ENCODE measurements at places on chromosomes 7 and 10. TPM values are rescaled to one million over a fixed set of nuclear protein-coding genes. Genes with fewer than 3 reads are reported as not detected.

The GRID2IP gene
- total RNA-seq = 0.18 TPM

The ERVW-1 gene
- total RNA-seq = not detected

The IDI2 gene
- not detected for total RNA-seq

The ZNF862 gene
- 12.4 TPM for total RNA-seq

- DNase-seq = no peak
- H3K36me3 ChIP-seq = no peaks in the 10 kb centered on the region
- peak overlapping the region; percentile 41 for H3K27ac ChIP-seq
Observed at GRCh38 chr7:51121931-51122425, 194.6 kb downstream of the COBL start.

DNA sequence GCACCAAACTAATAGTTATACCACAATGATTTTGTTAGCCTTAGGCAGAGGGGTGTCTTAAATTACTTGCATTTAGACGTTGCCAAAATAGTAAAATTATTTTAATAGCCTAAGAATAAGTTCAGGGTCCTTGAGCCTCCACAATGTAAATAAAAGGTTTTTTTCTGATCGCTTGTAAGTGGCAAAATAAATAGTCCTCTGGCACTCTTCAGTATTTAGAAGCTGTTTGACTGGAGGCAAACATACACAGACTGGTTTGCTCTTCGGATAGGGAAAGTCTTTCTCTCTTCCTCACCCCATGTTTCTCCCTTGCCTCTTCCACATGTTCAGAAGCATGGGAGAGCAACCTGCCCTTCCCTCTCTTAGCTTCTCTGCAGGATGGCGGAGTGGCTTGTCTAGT lies 49.5 kb upstream of the FAM180A start:
- peaks cover 4% of the 10 kb centered on the region for H3K4me1 ChIP-seq
- no peak overlapping the region for H3K4me3 ChIP-seq
- no peak for DNase-seq
- peaks cover 13% of the 10 kb centered on the region for H3K27me3 ChIP-seq
- H3K27ac ChIP-seq = no peak overlapping the region

DNA sequence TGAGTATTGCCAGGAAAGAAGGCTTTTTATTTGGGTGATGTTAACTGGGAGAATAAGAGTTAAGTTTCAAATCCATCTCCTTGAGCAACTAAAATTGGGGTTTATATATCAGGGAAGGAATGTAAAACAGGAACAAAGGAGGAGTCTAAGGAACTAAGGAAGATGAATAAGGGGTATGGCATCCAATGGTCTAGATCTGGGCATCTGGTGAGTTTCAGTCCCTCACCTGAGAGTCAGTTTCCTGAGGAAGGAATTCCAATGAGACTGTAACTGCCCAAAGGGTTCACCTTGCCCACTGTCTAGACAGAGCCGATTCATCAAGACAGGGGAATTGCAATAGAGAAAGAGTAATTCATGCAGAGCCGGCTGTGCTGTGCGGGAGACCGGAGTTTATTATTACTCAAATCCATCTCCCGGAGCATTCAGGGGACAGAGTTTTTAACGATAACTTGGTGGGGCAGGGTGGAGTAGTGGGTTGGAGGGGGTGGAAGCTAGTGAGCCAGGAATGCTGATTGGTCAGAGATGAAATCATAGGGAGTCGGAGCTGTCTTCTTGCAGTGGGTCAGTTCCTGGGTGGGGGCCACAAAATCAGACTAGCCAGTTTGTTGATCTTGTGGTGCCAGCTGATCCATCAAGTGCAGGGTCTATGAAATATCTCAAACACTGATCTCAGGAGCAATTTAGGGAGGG lies 188.3 kb upstream of the STK17A start:
- H3K4me1 ChIP-seq = no peaks in the 10 kb centered on the region
- DNase-seq = no peak
- no peaks in the 10 kb centered on the region for H3K36me3 ChIP-seq

- H3K36me3 ChIP-seq = no peaks in the 10 kb centered on the region
- H3K4me1 ChIP-seq = no peaks in the 10 kb centered on the region
- H3K4me3 ChIP-seq = no peak overlapping the region
- no peaks in the 10 kb centered on the region for H3K27me3 ChIP-seq
- H3K27ac ChIP-seq = no peak overlapping the region
- no peak for DNase-seq
Observed at GRCh38 chr7:140990193-140990962, 24.4 kb downstream of the MRPS33 start.

GRCh38 chr7:35505066-35505465 lies 189.9 kb downstream of the HERPUD2 start:
- no peak overlapping the region for H3K27ac ChIP-seq
- H3K4me3 ChIP-seq = no peak overlapping the region
- DNase-seq = no peak
- H3K4me1 ChIP-seq = no peaks in the 10 kb centered on the region

DNA sequence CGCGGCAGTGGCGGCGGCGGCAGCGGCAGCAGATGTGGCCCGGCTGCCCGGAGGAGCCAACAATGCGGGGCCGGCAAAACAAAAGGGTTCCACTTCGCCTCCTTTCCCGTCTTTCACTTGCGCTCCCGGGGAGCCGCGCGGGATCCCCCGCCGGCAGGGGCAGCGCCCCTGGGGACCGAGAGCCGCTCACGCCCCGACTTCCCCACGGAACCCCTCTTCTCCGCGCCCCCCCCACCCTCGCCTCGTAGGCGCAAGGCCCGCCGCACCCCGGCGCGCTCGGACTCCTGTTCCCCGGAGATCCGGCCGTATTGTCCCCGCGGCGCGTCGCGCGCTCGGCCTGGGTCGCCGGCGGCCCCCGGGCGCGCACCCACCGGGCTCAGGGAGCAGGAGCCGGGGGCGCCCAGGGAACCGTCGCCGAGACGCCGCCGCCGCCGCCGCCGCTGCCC lies 854 bp downstream of the CTBP2 start:
- no peaks in the 10 kb centered on the region for H3K36me3 ChIP-seq
- no peak for DNase-seq
